ENCODE measurements at places on chromosomes 1 and 21.

DNA sequence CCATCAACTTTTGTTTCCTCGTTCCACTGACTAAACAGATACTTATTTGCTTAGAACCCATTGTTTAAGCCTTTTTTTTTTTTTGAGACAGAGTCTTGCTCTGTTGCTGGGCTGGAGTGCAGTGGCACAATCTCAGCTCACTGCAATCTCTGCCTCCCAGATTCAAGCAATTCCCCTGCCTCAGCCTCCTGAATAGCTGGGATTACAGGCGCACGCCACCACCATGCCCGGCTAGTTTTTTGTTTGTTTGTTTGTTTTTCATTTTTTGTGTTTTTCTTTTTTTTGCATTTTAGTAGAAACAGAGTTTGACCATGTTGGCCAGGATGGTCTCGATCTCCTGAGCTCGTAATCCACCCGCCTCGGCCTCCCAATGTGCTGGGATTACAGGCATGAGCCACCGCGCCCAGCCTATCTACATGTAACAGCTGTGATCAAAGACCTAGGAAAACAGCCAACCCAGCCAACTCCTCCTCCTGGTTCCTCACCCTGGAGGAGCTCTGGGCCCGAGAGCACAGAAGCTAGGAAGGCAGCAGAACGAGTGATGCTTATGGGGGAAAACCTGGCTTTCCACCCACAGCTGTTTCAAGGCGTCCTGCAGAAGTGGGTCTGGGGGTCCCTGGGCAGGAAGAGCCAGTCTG lies 32.9 kb downstream of the KCNN3 start:
- DNase-seq: no peak

- DNase-seq: no peak
These were observed 18.7 kb upstream of the PLA2G2E start for GRCh38 chr1:19942088-19942487.

GRCh38 chr1:62621907-62622306 lies 24.6 kb downstream of the ANGPTL3 start:
- DNase-seq: peak; percentile 86

DNA sequence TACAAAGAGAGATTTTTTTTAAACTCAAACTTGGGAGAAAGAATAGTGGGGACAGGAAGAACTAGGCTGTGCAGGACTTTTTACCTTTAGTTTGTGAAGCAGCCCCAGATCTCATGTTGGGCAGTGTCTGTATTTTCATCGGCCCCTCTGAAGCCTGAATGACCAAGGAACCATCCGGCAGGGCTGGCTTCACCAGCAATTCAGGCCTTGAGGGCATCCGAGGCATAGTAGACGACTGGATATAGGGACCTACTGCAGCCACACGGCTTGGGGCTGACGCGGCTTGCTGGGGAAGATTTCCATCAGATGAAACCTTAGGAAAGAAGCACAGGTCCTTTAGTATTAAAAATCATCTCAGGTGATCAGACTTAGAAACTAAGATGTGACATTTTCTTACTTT lies 43.7 kb downstream of the TP53BP2 start:
- no peak for DNase-seq

DNA sequence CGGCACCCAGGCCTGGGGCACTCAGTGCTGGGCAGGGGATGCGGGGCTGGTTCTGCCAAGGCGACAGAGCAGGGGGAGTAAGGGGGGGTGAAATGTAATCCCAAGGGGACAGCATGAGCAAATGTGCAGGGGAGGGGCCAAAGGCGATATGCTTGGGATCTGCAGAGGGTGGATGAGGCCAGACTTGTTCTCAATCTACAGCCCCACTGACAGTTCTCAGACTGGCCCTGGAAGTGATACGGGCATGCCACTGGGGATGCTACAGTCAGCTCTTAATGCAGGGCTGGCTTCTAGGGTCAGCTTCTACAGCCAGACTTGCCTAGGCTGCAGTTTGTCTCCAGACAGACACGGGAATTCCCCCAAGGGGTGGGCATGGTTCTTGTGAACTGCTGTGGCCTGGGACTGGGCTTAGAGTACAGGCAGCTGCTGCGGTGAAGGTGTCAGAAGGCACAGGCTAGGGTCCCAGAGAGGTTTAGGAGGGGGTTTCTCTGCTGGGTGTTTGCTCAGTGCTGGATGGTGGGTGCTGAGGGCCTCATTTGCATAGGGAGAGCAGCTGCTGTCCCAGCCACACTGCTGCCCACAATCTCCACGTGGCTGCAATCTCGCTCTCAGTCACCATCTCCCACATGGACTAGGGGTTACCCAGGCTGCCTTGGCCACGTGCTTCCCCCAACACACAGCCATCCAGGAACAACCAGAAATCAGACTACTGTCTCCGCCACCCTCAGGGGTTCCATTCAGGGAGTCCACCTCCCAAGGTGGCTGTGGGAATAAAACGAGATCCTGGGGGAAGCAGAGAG lies 190.1 kb downstream of the HIVEP3 start:
- DNase-seq: no peak

DNA sequence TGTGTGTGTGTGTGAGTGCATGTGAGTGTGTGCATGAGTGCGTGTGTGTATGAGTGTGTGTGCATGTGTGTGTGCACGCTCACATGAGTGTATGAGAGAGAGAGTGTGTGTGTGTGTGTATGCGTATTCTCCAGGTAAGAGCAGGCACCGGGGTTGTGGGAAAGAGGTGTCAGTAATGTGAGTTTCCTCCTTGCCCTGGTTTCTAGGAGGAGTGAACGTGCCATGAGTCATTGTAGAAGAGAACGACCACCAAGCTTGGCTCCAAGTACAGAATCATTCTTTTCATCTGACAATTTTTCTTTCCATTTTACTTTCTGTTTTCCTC lies 79.1 kb downstream of the POFUT2 start:
- DNase-seq: no peak

DNA sequence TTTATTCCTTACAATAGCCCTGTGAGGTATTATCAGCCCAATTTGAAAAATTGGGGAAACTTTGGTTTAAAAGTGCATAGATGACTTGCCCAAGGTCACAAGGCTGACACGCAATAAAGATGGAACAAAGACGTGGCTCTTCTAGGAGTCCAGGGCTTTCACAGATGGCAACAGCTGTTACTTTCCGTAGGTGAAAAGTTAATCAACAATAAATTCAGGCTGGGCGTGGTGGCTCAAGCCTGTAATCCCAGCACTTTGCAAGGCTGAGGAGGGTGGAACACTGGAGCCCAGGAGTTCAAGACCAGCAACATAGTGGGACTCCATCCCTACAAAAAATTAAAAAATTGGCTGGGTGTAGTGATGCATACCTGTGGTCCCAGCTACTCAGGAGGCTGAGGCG lies 87.8 kb upstream of the ATF3 start:
- no peak for DNase-seq

DNA sequence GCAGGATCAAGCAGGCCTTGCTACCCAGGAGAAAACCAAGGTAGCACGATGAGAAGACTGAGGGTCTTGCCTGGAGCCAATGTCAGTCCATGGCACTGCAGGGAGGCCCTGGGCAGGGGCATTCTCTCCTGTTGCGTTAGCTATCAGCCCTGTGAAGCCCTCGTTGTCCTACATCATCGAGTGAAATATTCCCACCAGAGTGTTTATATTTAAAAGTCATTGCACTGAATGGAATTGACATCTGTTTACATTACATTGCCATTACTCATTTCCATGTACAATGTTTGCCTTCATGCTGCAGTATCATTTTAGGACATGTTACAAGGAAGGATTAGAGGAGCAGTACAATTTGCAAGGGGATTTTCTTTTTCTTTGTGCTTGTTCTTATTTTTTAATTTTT lies 243.9 kb downstream of the KAZN start:
- no peak for DNase-seq
